ENCODE measurements at places on chromosomes 6 and 20. TPM values are rescaled to one million over a fixed set of nuclear protein-coding genes. Genes with fewer than 3 reads are reported as not detected.

- no peak for DNase-seq
Observed at GRCh38 chr6:69881322-69882151, 15.2 kb downstream of the COL19A1 start.

GRCh38 chr20:50133474-50134217, 19.9 kb downstream of the PEDS1 start:
- DNase-seq = no peak

DNA sequence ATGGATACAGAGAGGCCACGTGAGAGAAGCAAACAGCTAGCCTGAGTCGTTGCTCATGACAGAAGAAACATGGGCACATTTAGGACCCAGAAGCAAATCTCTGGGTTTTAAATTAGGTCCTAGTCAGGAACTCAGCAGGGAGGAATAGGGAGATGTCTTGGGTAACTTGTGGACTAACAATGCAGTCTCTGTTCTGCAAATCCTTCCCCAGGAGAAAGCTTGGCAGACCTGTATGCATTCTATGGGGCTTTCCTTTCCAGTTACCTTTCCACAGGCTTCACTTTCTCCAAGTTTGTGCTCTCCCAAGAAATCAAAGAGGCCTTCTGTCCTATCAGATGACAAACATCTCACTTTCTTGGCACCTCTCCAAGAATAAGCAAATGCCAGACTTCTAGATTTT, 47.2 kb upstream of the PLCB4 start:
- no peak for DNase-seq

- no peak for DNase-seq
Observed at GRCh38 chr6:134230087-134230700, 87.7 kb downstream of the SGK1 start.

DNA sequence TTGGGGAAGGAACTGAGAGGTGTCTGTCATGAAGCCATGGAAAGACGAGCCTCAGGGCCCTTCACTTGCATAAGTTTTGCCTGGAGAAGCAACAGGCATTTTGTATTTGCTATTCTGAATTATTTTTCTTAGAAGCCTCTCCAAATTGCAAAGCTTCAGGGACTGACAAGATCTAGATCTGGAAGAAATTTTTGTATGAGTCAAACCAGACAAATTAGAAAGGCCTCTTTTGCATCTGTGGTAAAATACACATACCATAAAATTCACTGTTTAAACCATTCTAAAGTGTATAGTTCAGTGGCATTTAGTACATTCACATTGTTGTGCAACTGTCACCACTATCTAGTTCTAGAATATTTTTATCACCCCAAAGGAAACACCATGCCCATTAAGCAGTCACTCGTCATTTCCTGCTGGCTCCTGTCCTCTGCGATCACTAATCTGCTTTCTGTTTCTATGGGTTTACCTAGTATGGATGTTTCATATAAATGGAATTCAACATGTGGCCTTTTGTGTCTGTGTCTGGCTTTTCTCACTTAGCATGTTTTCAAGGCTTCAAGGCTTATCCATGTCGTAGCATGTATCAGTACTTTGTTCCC, 269.1 kb downstream of the PHF3 start:
- DNase-seq = no peak

DNA sequence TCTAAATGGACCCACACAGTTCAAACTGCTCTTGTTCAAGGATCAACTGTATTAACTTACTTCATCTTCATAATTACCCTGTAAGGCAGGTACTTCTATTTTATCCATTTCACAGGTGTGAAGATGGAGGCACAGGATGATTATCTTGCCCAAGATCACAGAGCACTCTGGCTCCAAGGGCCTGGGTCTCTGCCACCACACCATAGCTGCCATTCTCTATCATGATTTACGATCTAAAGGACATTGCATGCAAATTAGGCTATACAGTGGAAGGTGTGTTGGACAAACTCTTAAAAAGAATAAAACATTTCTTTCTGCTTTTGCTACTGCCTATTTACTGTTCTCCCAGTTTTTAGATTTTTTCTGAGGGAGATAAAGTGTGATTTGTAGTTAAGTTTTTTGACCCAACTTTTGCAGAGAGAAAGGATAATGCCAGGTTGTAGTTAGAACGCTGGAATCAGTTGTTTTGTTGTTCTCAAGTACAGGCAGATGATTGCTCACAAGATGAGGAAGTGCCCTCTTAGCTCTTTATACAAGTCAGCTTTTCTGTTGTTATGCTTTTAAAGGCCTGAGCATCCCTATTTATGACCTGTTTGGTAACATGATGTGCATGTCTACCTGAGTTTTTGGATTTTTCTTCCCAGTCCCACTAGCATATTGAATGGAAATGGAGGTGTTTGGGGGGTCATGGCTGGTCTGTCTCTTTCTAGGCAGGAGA, 247.9 kb downstream of the ZFAND3 start:
- DNase-seq = no peak

GRCh38 chr6:34656378-34657036, 40.1 kb downstream of the ILRUN start:
- DNase-seq = peak; percentile 27

DNA sequence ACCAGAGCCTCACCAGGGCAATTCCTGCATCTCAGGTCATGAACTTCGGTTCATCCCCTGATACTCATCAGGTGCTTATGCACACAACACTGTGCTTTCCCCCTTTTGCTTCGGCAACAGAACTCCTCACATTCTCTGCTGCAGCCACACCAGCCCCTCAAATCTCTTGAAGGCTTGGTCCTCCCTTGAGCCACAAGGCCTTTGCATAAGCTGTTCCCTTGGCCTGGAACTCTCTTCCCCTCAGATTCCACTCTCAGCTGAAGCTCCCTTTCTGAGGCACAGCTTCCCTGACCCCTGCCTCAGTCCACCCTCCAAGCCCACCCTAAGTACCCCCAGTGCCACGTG, 76.4 kb downstream of the NOL4L start:
- DNase-seq = peak; percentile 44

- DNase-seq = no peak
Observed at GRCh38 chr20:32332614-32333013, 25.5 kb upstream of the ASXL1 start.

DNA sequence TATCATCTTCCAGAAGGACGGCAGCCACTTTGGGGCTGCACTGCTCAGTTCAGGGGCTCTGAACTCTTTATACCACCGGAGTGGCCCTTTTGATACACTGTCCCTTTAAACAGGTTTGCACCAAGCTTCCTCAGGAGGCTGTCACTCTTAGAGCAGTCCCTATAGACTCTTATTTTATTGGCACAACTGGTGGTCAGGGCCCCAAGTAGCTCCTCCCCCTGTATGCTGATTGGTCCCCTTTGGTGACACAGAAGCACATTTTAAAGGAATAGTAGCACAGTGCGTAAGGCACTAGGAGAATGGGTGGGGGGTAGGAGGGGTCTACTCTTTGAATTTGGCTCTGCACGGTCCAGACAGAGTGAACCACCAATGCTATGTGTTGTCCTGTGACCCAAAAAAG, 122.6 kb upstream of the MLN start:
- no peak for DNase-seq

- DNase-seq = no peak
Observed at GRCh38 chr6:90088009-90088408, 193.7 kb downstream of the GJA10 start.

DNA sequence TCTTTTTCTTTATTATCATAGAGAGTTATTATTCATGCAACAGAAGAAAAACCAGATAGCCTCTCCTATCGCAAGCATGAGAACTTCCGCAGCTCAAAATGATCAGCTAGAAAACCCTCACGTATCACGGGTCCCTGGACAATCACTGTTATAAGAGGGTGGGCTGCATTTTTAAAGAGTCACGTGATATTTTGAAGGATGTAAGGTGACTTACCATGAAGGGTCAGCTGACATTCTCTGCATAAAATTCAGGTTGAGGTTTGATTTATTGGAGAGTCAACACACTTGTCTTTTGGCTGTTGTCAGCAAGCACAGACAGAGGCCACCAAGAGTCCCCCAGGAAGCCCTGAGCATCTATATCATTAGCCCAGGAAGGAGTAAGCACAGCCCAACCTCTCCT, 39.5 kb downstream of the ID4 start:
- DNase-seq = no peak

DNA sequence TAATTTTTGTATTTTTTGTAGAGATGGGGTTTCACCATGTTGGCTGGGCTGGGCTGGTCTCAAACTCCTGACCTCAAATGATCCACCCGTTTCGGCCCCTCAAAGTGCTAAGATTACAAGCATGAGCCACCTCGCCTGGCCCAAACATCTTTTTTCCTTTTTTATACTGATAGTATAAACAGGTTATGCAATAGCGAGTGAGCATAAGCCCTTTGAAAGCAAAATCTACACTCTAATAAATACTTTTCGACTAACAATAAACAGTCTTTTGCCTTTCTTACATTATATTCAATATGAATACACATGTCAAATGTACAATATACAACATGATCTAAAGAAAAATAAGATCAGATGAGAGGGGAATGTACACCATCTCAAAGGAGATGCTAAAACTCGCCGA, 38.7 kb downstream of the KIF13A start:
- no peak for DNase-seq

GRCh38 chr6:106745197-106745770, 115.9 kb downstream of the QRSL1 start:
- DNase-seq = no peak

GRCh38 chr6:53309901-53310300, 38.8 kb downstream of the ELOVL5 start:
- no peak for DNase-seq

- DNase-seq = no peak
Observed at GRCh38 chr6:2183246-2183645, 62.2 kb downstream of the GMDS start.

DNA sequence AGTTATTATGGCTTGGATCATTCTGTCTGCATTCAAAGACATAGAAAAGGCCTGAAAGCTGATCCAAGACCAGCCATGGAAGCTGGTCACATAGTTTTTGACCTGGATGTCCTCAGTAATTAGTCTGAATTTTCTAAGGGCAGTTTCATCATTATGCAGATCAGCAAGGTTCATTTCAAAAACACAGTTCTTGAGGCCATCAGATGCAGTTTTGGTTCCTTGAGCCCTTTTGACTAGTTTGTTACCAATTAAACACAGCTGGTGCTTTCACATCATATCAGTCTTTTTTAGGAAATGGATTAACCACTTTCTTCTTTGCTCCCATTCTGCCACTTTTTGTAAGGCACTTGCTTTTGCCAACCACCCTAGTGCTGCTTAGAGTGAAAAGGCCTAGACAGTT, 129.4 kb downstream of the NCOA3 start:
- no peak for DNase-seq

DNA sequence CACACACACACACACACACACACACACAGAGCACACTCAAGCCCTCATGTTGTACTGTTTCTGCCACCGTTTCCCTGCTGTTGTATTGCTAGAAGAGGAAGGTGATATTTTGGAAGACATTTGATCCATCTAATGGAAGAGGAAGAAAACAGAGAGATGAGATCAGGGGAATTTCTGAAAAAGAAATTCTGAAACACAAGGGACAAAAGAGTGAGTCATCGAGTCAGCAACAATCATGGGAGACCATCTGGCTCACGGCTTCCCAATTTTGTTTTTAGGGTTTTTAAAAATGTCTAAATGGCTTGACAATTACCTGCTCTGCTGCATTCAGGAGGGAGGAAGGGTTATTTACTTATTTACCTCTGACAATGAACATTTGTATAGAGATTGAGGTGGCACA, 22.0 kb downstream of the SOX4 start:
- no peak for DNase-seq

GRCh38 chr6:149001422-149001821, 254.6 kb downstream of the UST start:
- DNase-seq = no peak

DNA sequence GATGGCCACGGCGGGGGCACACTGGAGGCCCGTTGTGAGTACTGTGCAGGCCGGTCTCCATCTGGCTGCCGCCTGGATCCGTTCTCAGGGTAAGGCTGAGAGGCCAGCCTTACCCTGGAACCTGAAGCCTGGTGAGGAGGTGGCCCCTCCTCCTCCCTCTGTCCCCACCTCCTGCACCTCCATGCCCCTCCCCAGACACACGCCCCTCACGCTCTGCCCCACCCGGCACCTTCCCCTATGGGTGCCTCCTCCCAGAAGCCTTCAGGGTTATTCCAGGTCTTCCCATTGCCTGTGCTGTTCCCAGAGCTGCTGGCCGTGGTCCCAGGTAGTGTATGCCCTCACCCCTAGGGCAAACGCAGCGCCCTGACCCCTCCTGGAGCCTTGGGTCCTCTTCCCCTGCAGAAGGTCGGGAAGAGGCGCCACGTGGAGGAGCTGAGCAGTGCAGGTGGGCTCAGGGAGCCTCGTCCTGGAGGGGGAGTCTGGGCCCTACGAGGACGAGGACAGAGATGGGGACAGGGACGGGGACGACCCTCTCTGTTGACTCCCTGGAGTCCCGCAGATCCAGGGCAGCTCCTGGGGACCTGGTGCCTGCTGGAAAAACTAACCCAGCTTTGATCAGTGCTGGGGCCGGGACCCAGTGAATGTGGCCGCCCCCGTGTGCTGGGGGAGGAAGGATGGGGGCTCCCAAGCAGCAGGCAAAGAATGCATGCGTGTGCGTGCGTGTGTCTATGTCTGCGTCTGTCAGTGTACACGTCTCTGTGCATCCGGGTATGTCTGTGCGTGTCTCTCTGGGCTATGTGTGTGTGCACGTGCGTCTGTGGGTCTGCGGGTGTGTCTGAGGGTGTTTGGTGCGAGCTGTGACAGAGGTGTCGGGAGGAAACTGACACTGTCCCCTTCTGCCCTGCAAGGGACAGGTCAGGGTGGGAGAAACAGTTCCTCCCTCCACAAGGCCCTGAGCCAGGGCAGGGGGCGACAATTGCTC, 8.2 kb upstream of the HRH3 start:
- DNase-seq = no peak

DNA sequence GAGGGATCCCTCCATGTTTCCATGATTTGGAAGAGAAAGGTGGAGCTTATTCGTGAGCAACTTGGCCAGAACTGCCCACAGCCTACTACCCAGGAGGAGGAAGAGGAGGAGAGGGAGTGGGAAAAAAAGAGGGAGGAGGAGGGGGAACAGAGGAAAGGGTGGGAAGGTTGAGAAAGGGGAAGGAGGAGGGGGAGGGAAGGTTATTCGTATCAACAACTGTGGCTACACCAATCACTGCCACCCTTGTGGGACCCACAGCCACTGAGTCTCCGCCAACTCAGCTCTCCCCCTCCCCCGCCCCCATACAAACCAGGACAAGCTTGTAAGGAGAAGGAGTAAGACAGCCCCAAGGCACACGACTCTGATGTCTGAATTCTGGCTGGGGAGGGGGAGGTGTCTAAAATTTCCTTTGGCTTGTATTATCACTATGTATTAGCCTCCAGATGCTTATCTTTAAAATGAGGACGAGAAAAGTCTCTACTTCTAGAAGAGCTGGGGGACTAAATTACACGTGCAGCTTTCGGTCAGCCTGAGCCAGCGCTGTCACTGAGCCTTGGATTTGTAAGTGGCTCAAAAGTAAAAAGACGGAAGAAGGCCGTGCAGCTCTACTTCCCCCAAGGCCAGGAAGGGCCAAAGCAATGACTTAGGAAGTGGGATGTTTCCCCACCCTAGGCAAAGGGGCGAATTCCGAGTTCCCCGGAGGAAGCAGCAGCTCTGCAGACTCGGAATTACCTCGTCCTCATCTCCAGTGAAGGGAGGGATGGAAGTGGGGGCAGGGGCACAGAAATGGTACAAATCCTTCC, 1.0 kb downstream of the FKBP1A start:
- peak; percentile 55 for DNase-seq

GRCh38 chr20:56755201-56755600, 126.1 kb downstream of the TFAP2C start:
- no peak for DNase-seq

The ANKRD66 gene
- total RNA-seq = not detected

The GINS1 gene
- total RNA-seq = 26.6 TPM

The MATN4 gene
- 1.4 TPM for total RNA-seq

The DSN1 gene
- total RNA-seq = 37.8 TPM

The KIF6 gene
- 0.29 TPM for total RNA-seq

The CST1 gene
- not detected for total RNA-seq
